Smooth muscle cell of the umbilical artery (primary cell): ENCODE measurements at places on chromosomes 12 and 14. TPM values are rescaled to one million over a fixed set of nuclear protein-coding genes. Genes with fewer than 3 reads are reported as not detected.

The B3GNT4 gene
- 0.65 and 1.2 TPM in 2 replicates for total RNA-seq

The TEAD4 gene
- total RNA-seq, result 3.6 and 6.8 TPM in 2 replicates

The BIN2 gene
- not detected in 2 replicates for total RNA-seq

The DGLUCY gene
- total RNA-seq, result 25.8 and 31.3 TPM in 2 replicates

The AQP5 gene
- total RNA-seq, result not detected in 2 replicates

The ACSM4 gene
- not detected in 2 replicates for total RNA-seq

The RTN1 gene
- 7.5 and 15.4 TPM in 2 replicates for total RNA-seq

The BBOF1 gene
- total RNA-seq, result 6.9 and 11.3 TPM in 2 replicates

The TPPP2 gene
- not detected in 2 replicates for total RNA-seq

The FOXG1 gene
- total RNA-seq, result under 0.01 TPM in 1 of 2 replicates, not detected in the other

The TM9SF1 gene
- total RNA-seq, result 90.6 and 92.9 TPM in 2 replicates

The DPF3 gene
- 2.1 and 5.2 TPM in 2 replicates for total RNA-seq

The LRRC23 gene
- total RNA-seq, result 8.8 and 14.6 TPM in 2 replicates

The NKX2-1 gene
- not detected in 2 replicates for total RNA-seq

The INHBC gene
- not detected in 2 replicates for total RNA-seq

The NCOR2 gene
- total RNA-seq, result 98.0 and 169 TPM in 2 replicates

The C2CD5 gene
- total RNA-seq, result 17.2 and 24.8 TPM in 2 replicates

The MAP4K5 gene
- total RNA-seq, result 60.0 and 83.5 TPM in 2 replicates

The P2RX4 gene
- total RNA-seq, result 18.6 and 29.1 TPM in 2 replicates

The PRPH gene
- not detected in 2 replicates for total RNA-seq

The MIS18BP1 gene
- total RNA-seq, result 21.1 and 27.7 TPM in 2 replicates

The TOMM20L gene
- not detected in 2 replicates for total RNA-seq

The HOXC12 gene
- total RNA-seq, result not detected in 2 replicates

The LYZ gene
- not detected in 2 replicates for total RNA-seq

The EMP1 gene
- total RNA-seq, result 3.9 and 39.9 TPM in 2 replicates

The DIO2 gene
- 0.09 and 0.59 TPM in 2 replicates for total RNA-seq

The VWF gene
- total RNA-seq, result 0.83 and 1.5 TPM in 2 replicates

The KRT77 gene
- not detected in 2 replicates for total RNA-seq

The NELL2 gene
- total RNA-seq, result 1.5 TPM in 1 of 2 replicates, not detected in the other

The ALKBH2 gene
- 14.0 and 15.7 TPM in 2 replicates for total RNA-seq

The BAG5 gene
- total RNA-seq, result 27.6 and 32.1 TPM in 2 replicates

The IFNG-AS1 gene
- not detected in 2 replicates for total RNA-seq

The CCDC177 gene
- total RNA-seq, result not detected in 2 replicates

The SLC5A8 gene
- total RNA-seq, result not detected in 2 replicates

The E2F7 gene
- total RNA-seq, result 2.4 and 17.9 TPM in 2 replicates

The SERPINA3 gene
- 4.6 and 38.6 TPM in 2 replicates for total RNA-seq

The PTGDR gene
- total RNA-seq, result not detected in 2 replicates

The HVCN1 gene
- total RNA-seq, result 2.7 and 3.6 TPM in 2 replicates

The C3AR1 gene
- total RNA-seq, result 0.51 and 1.5 TPM in 2 replicates

The TRHDE gene
- 49.7 and 78.4 TPM in 2 replicates for total RNA-seq

The DPY19L2 gene
- 0.30 and 5.1 TPM in 2 replicates for total RNA-seq

The CMTM5 gene
- not detected in 2 replicates for total RNA-seq

The SIRT4 gene
- total RNA-seq, result 0.69 and 2.7 TPM in 2 replicates

The IFNG gene
- not detected in 2 replicates for total RNA-seq

The PPP4R4 gene
- 1.4 and 2.7 TPM in 2 replicates for total RNA-seq

The SIX6 gene
- not detected in 2 replicates for total RNA-seq

The NANOG gene
- not detected in 2 replicates for total RNA-seq

The CLEC2A gene
- not detected in 2 replicates for total RNA-seq

The DEGS2 gene
- total RNA-seq, result not detected in 2 replicates

The ARHGEF25 gene
- total RNA-seq, result 29.2 and 36.2 TPM in 2 replicates

The FSCB gene
- under 0.01 and 0.14 TPM in 2 replicates for total RNA-seq

The ADAMTS20 gene
- under 0.01 and 0.14 TPM in 2 replicates for total RNA-seq

The SCARB1 gene
- total RNA-seq, result 15.1 and 28.3 TPM in 2 replicates

The NCAPD2 gene
- 34.4 and 64.1 TPM in 2 replicates for total RNA-seq
